ENCODE measurements at places on chromosomes 12 and 14.

DNA sequence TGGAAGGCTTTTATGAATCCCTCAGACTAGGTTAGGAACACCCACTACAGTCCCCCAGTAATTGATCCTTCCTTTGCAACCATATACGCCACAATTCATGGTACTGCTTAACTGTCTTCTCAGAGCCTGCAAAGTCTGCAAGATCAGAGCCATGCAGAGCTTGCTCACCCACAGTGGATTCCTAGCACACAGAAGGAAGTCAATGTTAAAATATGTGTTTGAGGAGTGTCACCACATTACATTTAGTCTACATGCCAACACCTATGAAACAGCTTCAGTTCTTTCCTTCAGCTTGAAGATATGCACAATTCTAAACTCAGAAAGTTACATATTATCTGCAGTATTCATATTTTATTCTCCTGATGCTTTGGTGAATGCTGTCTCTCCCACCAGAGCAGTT lies 138.5 kb downstream of the NDUFA12 start:
- no peak for DNase-seq

- DNase-seq, result no peak
These were observed 36.8 kb downstream of the SH2B3 start for GRCh38 chr12:111442301-111443045.

DNA sequence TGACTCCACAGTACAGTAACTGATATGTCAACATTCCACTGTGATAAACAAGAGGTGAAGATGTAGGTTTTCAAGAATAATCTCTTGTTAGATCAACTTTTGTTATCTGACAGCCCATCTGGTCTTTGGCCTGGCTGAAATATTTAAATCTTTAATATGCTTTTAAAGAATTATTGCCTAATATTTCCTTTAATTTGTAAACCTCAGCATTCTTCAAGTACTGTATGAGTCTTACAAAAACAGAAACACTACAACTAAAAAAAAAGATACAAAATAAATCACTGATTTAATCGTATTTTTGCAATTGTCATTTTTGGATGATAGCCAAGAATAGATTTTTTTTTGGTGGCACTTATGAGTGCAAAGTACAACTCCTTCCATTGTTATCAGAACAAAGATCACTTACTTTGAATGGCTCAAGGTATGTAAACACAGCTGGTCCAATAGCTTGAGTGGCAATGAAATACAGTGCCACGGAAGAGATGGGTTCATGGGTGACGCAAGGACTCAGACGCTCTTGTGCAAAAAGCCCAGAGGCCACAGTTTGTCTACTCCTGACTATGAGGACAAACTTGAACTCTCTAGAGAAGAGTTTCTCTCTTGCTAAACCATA lies 109.5 kb downstream of the PAX9 start:
- no peak for DNase-seq

- DNase-seq, result no peak
These were observed 89.3 kb downstream of the CACNA1C start for GRCh38 chr12:2142068-2142467.

- no peak for DNase-seq
These were observed 177.8 kb upstream of the EEA1 start for GRCh38 chr12:93106910-93107309.

- DNase-seq, result no peak
These were observed 40.5 kb upstream of the TBC1D15 start for GRCh38 chr12:71799106-71799505.
